Right cardiac atrium (tissue), 5 donors: ENCODE measurements at places on chromosomes 5 and 9. TPM values are rescaled to one million over a fixed set of nuclear protein-coding genes. Genes with fewer than 3 reads are reported as not detected.

GRCh38 chr9:17068671-17069070 lies 66.2 kb upstream of the CNTLN start:
- no peak for DNase-seq

GRCh38 chr9:68847765-68848164 lies 142.7 kb downstream of the PIP5K1B start:
- DNase-seq, result no peak

DNA sequence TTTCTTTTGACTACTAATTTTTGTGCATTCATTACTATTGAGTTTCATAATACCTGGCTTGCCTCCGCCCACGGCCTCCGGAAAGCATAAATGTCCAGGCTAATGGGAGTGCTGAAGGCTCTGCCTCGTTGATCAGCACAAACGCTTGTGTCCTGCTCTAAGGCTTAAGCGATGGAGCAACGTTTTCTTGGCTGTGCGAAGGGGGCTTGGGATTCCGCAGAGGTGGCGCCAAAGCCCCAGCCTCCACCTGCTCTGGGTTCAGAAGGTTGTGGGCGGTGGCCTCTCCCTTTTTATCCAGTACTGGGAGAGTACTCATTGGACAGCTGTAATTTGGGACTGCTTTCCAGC lies 19.7 kb downstream of the ANXA2R start:
- DNase-seq, result no peak

DNA sequence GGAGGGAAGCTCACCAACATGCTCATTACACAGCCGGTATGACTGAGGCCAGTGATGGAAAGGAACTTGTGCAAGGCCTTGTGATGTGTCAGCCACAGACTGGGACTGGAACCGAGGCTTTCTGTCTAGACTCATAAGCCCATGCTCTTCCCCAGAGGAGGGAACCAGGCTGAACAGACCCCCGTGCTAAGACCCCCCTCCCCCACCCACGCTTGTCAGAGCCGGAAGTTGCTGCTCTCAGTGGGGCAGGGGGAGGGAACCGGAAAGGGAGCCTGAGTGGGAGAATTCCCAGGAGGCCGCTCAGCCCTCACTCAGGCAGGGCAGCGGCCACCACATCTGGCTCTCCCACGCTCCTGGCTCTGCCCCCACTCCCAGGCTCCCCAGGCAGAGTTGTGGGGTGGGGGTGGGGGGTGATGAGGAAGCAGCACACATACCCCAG lies 4.1 kb upstream of the PDGFRB start:
- DNase-seq, result peak; percentile 88

- no peak for DNase-seq
These were observed 72.9 kb upstream of the SLC44A1 start for GRCh38 chr9:105171589-105171988.

GRCh38 chr9:92954049-92954861 lies 6.9 kb downstream of the FGD3 start:
- peak; percentile 64 for DNase-seq

DNA sequence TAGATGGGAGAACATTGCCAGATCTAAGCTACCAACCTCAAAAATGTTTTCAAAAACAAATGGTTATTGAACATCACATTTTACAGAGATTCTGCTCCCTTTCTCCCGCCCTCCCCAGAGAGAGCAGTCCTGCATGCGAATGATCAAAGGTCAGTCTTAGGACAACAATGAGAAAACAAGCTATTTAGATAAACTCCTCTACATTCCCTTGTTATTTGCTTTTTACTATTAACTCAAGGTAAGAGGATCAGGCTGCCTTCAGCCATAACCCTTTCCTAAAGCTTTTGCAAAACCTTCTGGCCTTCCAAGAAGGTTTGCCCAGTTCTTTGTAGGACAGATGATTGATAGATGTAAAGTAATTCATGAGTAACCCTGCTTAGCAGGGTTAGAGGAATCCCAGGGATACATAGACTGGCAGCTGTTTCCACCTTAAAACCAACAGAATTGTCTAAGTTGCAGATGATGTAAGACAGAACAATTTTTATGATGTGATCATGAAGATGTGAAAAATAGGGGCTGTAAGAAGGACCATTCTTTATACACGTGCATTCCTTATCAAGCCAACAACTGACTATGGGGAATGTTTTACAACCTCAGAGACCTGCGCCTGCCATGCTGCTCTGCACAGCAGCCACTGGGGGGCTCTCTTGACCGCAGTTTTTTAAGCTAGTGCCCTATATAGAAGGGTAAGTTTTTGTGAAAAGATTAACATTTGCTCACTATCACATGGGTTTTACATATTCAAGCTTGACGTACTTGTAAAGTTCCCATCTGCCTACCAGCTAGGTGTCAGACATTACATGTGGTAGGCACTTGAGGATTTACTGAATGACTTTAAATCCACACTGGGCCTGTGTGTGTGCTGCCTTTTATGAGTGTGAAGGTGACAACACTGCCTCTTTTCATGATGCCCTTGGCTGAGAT lies 2.3 kb upstream of the ZNF782 start:
- DNase-seq, result peak; percentile 80

DNA sequence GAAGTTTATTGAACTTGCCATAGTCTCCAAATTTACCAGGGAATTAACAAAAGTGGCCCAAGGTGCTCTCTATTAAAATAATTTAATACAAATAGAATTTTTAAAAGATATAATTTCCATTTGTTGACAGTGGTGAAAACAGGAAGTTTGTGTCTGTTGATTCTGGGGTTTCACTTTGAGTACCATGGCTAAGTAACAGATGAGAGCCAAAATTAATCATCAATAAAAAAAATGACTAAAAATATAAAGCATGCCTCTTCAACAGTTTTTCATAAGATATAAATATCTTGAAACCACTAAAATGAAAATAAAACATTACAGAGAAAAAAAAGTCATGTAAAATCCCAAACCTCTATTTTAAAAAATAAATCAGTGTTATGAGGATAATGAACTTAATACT lies 49.8 kb downstream of the SGCD start:
- DNase-seq, result no peak

GRCh38 chr5:169343766-169344165 lies 42.8 kb upstream of the SLIT3 start:
- DNase-seq, result no peak

The CYSTM1 gene
- 58.3 TPM for total RNA-seq

The SGCD gene
- 92.4 TPM for total RNA-seq

The OTP gene
- not detected for total RNA-seq
